ENCODE measurements at places on chromosomes 5 and 9.

DNA sequence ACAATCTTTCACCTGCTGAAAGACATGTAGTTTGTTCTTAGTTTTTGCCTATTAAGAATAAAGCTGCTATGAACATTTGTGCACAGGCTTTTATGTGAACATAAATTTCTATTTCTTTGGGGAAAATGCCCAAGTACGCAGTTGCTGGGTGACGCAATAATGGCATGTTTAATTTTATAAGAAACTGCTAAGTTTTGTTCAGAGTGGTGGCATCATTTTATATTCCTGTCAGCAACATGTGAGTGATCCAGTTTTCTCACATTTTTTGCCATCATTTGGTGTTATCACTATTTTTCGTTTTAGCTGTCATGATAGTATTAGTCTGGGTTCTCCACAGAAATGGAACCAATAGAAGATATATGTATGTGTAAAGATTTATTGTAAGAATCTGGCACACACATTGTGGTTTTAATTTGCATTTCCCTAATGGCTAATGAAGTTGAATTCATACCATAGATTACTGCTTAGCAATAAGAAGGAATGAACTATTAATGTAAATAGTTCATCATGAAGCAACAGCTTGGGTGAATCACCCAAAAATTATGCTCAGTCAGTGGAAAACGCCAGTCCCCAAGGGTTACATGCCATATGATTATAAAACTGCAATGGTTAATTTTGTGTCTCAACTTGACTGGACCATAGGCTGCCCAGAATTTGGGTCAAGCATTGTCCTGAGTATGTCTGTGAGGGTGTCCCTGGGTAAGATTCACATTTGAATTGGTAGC lies 358.6 kb downstream of the MSX2 start:
- DNase-seq: no peak

DNA sequence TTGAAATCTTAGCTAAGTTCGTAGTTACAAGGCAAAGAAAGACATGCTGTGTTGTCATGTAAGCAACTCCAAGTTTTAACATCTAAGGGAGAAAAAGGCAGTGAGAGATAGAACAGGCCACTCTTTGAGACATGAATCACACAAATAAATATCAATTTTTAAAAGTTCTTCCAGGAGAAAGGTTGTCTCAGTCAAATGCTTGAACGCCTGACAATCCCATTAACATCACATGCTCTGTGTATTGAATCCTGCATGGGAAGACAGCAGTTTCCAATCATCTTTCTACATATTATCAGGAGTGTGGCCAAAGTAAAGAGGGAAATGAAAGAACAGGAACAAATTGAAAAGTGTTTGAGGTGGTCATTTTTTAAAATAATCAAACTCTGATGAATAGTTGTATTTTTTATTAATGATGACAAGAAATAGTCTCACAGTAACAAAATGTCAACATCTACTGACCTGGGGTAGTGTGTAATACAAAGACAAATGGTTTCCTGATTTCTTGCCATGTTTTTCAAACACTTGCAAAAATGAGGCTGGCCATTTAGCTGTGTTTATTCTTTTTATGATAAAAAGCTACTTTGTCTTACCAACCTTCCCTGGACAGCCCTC lies 6.4 kb upstream of the C6 start:
- no peak for DNase-seq

- DNase-seq: no peak
Measured at GRCh38 chr5:146463446-146463845, 16.3 kb downstream of the TCERG1 start.

DNA sequence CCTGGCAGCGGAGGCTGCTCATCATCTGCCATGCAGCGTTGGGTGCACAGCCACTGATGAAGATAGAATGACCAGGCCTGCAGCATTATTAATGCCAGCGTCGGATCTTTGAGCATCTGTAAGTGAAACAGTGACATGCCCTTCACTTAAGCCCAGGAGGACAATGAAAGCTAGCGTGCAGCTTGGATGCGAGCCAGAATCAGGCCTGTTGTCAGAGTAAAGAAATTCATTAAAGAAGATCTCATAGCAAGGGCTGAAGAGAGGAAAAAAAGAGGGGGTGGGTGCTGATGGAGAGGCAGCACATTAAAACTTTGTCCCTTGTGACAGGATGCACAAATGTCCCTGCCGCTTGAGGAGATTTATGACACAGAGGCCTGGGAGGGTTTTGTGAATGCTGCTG lies 186.1 kb upstream of the MAST4 start:
- DNase-seq: peak; percentile 42

DNA sequence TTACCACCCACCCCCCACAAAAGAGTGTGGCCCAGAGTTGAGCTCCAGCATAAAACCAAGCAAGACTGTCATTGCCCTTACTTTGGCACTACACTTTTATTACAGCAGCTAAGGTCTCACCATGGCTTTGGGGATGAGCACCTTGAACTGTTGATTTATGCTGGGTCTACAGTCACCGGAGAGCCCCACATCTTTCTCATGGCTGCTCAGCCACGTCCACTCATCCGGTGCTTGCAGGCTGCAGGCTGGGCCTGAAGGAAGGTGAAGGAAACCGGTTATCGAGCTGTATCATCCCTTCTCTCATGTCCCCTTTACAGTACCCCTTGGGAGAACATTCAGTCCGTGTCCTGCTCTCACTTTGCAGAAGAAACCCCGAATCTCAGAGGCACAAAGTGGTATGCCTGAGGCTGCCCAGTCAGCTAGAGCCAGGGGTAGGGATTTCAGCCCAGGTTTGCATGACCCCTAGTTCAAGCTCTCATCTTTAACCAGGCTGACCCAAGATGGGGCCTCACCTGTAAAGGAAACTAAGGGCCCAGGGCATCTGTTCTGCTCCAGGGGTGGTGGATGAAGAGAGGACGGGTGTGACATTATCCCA lies 11.6 kb downstream of the TMOD1 start:
- no peak for DNase-seq

- DNase-seq: peak; percentile 50
Measured at GRCh38 chr5:122077366-122078115, 518 bp downstream of the LOX start.

DNA sequence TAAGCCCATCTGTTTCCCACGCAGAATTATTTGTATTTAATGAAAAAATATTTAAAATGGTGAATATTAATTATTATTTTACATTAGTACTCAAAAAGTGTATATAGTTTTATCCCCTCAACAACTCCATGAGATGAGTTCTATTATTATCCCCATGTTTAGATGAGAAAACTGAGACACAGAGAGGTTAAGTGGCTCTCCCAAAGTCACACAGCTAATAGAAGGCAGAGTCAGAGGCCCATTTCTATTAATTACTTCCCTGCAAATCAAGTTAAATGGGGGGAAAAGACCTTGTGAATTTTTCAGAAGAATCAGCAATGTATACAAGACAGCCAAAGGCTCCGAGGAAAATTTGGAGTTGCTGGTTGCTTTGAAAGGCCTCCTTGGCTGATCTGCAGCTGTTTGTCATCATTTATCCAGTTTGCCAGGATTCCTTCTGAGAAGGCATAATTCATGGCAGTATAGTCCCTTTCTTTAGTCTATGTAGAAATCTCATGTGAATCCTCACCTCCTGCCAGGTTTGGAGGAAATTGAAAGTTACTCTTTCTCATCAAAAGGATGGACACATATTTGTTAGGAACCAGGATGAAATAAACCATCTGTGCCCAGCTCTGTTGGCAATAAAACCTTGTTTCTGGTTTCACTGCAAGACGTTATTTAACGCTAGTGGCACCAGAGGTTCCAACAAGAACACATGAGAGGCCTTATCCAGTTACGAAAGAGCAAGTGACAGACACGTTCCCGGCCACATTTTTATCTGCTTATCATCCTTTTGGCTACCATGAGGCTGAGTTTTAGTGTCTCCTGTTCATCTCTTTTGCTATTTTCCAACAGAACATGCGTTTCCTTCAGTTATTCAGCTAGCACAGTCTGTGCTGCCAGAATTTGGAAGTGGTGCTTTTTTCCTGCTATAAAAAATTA lies 621 bp downstream of the FYB1 start:
- DNase-seq: no peak

DNA sequence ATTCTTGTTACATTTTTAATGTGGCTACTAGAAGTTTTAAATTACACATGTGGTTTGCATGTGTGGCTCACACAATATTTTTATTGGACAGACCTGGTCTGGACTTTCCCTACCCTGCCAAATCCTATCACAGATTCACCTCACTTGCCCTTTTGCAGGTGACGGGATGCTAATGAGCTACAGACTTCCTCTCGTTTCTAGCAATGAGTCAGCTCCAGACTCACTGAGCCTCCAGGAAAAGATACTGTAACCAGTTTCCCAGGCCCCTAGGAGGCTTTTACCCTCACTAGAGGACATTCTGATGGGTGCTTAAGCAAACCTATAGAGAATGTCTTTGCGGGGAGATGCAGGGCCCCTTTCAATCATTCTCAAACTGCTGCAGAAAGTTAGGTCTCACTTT lies 135.4 kb downstream of the WDR41 start:
- no peak for DNase-seq

- no peak for DNase-seq
Measured at GRCh38 chr5:139271201-139272027, 22.1 kb upstream of the MATR3 start.

GRCh38 chr9:111825468-111826145 lies 30.9 kb upstream of the SHOC1 start:
- no peak for DNase-seq
